AG08395 (cell line): ENCODE measurements at places on chromosomes 6 and 20.

DNA sequence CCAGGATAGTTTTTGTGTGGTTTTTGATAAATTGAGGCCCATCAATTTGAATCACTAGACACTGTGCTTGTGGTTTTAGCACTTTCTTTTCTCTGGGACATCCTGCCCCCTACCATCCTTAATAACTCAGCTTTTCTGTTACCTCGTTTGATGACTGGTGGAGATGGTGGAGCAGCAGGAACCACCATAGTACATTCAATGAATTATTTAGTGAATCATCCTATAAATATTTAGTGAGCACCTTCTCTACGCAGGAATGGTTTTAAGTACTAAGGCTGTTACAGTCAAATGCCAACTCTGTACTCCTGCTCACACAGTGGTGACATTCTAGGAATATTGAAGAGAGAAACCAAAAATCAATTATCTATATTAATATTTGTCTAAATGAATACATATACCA, 585.2 kb downstream of the HAO1 start:
- DNase-seq = no peak

GRCh38 chr20:45833030-45833882, at the start of gene SNX21:
Gene SNX21 (plus strand): TSS chr20:45833799. CDS start chr20:45833920, 121 bp downstream.
- DNase-seq = peak; percentile 94

GRCh38 chr6:82555801-82556200, 192.2 kb downstream of the TPBG start:
- no peak for DNase-seq

GRCh38 chr20:2103461-2104153, 2.0 kb downstream of the STK35 start:
- no peak for DNase-seq

GRCh38 chr6:32662836-32663235, 3.6 kb downstream of the HLA-DQB1 start:
- DNase-seq = no peak

DNA sequence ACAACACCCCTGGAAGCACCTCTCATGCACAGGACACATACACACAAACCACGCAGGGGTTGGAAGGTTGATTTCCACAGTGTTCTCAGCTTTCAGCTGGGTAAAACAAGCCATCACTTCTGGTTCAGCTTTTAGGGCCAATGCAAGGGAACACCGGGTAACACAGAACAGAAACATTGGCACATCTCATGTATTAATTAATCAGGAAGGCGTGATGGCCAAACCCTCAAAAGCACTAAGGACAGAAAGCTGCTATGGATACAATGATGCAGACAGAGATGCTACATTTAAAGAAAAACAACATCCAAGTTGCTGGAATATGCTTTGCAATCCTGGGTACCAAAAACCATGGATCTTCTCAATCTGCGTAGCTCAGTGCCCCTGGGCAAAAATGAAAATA, 104.3 kb upstream of the BEND6 start:
- DNase-seq = no peak

DNA sequence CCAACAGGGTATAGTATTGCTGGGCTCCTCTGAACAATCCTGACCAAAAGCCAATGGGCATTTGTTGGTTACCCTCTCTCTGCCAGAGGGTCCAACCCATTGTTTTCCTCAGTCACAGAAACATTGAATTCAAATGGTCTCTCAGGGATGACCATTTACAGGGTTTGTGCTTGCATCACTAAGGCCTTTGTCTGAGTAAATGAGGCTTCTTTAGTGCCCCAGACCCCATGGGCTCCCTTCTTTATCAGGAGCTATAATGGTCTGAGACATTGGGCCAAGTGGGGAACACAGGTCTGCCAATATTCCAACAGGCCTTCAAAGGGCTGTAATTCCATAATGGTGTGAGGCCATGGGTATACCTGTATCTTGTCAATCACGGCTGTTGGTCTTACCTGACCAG, 27.1 kb downstream of the GSTA2 start:
- no peak for DNase-seq

DNA sequence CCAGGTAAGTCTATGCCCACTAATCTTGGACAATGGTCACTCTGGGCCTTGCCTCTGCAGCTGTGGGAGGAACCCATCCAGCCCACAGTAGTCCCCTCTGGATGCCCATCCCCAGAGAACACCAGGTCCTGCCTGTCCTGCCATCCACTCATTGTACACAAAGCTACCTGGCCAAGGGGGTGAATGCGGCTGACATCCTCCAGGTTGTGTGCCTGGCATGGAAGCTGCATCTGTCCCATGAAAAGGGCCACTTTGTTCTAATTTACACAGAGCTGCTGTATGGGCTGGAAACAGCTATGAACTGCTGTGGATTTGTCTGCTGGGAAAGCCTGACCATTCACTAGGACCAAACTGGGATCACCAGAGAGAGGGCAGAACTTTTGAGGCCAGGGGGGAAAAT, 324.8 kb downstream of the LRFN2 start:
- DNase-seq = no peak

GRCh38 chr6:131532580-131533039, 40.4 kb upstream of the ARG1 start:
- no peak for DNase-seq

DNA sequence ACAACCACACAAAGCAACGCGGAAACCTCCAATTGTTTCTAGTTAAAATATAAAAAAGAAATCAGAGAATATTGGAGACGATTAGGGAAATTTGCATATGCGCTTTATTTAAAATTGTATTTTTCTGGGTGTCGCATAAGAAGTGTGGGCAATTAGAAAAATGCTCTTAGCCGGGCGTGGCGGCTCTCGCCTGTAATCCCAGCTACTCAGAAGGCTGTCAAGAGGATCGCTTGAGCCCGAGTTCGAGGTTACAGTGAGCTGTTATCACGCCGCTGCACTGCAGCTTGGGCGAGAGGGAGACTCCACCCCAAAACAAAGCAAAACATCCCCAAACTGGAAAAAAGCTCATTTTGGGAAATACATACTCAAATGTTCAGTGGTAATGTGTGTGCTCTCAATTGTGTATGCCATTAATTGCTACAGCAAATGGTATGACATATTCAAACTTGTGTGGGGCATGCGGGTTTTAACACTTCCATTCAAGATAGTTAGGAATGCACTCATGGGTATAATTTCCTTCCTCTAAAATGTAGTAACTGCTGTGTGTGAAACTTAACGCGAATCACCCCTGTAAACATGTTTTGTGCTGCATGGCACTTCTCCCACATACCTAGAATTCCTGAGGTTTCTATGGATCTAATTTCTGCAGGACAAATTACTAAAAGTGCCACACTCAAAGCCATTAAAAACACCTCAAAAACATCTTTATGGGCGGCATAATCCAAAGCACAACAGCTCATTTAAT, 54.7 kb upstream of the HFE start:
- peak; percentile 26 for DNase-seq
